ENCODE measurements at places on chromosomes 2 and 18.

DNA sequence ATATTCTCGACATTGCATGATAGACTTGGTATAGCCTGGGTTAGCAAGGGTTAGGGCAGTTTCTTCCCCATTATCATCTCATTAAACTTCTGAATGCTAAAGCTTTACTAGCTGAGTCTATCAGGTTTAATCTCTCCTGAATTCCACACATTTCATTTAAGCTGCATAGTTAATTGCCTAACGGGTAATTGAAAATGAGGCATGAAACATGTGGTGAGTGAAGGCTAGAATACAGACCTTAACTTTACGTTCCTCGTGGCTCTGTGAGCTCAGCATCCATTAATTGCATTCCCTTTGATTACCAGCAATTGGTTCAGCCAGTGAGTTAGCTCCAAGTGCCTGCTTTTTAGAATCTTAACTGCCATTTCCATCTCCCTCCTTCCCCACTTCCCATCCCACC is 126.5 kb upstream of the MEX3C start:
- no peak for DNase-seq

DNA sequence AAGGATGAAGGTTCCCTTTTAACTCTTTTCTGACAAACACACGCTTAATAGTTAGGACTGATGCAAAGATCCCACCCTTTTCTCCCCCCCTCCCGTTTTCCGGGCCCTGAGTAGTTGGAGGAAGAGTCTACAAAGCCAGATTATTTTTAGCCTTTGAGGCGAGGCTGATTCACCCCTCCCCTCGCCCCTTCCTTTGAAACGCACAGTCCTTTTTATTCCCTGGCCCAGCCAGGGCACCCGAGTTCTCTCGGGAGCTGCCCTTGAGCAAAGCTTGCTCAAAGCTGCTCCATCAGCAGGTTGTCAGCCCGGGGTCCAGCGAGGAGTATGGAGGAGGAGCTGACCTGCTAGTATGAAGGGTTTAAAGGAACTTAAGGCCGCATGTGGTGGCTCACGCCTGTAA is 47.1 kb upstream of the SPRED2 start:
- no peak for DNase-seq

DNA sequence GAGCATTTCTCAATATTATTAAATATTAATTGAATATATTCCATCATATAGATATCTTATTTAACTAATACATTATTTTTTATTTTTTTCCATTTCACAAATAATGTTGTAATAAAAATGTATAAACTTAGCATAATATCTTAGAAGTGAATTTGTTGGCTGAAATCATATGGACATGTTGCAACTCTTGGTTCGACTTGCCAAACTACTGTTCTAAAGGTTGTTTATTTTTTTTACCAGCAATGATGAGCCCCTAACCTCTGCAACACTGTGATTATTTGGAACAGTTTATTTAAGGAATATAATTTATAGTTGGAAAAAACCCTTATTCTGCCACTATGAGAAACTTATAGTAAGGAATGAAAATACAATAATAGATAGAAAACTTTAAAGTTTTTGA is 8.8 kb upstream of the NAB1 start:
- DNase-seq, result no peak

DNA sequence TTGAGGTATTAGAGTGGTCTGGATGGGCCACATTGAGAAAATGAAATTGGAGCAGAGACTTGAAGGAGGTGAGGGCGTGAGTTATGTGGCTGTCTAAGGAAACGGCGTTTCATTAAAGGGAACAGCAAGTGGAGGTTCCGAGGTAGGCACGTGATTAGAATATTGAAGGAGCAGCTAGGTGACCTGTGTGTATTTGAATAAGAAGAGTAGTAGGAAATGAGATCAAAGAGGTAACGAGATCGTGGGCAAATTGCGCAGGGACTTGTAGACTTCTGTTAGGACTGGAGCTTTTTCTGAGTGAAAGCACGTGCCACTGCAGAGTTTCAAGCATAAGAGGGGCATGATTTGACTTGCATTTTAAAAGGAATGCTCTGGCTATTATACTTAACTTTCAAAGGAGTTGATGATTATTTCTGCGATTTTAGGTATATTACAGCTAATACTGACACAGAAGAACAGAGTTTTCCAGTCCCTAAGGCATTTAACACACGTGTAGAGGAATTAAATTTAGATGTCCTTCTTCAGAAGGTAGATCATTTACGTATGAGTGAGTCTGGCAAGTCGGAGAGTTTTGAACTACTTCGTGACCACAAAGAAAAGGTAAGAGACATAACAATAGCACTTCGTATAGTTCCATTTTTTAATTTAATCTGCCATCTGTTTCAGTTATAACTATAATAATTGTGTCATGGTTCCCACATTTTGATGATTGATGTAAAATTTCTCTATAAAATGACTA is 48.7 kb downstream of the RMDN2 start:
- no peak for DNase-seq

DNA sequence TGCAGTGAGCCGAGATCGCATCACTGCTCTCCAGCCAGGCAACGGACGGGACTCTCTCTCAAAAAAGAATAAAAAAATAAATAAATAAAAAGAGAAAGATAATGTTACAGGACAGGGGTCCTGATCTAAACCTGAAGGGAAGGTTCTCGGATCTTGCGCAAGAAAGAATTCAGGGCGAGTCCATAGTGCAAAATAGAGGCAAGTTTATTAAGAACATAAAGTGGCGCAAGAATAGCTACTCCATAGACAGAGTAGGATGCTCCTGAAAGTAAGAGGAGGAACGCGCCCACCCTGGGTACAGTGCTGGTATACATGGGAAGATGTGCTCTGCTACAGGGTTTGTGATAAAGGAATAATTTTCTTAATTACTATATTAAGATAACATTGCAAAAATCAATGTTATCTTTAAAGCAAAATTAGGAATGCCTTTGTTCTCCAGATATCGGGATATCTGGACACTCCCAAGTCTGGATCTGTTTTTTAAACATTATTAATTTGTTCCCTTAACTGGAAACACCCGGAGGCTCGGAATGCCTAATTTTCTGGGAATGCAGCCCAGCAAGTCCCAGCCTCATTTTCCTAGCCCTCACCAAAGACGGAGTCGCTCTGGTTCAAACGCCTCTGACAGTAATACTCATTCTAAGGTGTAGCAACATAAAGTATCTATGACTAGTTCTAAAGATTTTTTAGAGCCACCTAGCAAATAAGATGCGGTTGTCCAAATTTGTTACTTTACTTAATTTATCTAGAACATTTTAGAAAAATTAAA is 38.8 kb downstream of the ACSL3 start:
- DNase-seq, result no peak

DNA sequence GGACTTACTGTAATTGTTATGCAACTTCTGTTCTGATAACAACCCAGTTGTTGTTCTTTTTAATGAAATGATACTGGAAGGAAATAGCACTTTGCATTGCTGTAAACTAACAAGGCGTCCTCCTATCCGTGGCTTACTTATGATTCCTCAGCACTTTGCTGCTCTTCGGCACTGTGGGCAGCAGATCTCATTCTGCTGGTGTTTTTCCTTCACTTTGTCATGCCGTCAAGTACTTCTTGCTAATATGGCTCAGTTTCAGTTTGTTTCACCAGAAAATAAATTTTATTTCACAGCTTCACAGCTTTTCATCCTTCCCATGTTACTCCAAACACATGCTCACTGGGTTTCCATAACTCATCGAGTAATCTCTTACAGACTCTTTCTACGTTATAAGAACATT is 289.3 kb downstream of the MEIS1 start:
- DNase-seq, result no peak

GRCh38 chr2:28647682-28648081 is 103.9 kb upstream of the PPP1CB start:
- no peak for DNase-seq

- no peak for DNase-seq
These were observed 26.8 kb downstream of the ADRA2B start for GRCh38 chr2:96089356-96090195.

- DNase-seq, result no peak
These were observed 107.2 kb downstream of the SCG2 start for GRCh38 chr2:223494942-223495341.

- peak; percentile 44 for DNase-seq
These were observed 172.5 kb downstream of the AGAP1 start for GRCh38 chr2:235666213-235666781.

GRCh38 chr2:105081006-105081601 is 43.2 kb downstream of the MRPS9 start:
- DNase-seq, result no peak

DNA sequence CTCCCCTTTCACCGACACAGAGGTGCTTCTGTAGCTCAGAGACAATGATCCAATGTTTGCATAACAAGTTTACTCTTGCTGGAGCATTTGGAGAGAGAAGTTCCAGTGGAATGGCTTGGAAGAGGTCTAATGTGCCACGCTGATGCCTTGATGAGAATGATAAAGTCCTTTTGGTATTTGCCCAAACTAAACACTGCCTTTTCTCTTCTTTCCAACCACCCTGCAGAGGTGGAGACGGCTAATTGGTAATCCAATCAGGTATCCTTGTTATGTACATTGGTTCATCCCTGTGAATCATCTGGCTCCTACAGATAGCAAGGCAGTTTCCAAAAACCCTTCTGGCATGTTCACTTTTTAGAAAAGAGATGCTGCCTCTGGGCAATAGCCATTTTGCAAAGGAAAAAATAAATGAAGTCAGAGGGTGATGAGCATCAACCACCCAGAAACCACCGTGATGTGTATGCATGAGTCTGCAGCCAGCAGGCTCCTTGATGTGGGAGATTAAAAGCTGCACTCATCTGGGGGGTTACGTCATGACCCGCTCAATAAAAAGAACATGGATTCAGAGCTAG is 40.6 kb downstream of the KIAA2012 start:
- no peak for DNase-seq

DNA sequence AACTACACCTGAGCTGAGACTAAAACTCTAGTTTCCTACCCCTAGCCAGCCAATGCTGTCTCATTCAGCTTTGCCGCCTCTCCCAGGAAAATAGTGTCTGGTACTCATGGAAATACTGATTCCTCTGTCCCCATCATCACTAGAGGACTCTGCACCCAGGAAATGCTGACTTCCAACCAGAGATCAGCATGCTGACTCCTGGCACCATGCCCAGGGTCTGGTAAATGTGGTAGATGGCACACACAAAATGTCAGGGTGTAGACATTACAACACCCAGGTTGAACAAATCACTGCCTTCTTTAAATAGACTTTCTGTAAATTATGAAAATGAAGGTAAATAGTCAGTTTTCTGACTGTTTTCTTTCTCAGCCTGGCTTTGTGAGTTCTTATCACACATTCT is 307.3 kb upstream of the CHAC2 start:
- no peak for DNase-seq

DNA sequence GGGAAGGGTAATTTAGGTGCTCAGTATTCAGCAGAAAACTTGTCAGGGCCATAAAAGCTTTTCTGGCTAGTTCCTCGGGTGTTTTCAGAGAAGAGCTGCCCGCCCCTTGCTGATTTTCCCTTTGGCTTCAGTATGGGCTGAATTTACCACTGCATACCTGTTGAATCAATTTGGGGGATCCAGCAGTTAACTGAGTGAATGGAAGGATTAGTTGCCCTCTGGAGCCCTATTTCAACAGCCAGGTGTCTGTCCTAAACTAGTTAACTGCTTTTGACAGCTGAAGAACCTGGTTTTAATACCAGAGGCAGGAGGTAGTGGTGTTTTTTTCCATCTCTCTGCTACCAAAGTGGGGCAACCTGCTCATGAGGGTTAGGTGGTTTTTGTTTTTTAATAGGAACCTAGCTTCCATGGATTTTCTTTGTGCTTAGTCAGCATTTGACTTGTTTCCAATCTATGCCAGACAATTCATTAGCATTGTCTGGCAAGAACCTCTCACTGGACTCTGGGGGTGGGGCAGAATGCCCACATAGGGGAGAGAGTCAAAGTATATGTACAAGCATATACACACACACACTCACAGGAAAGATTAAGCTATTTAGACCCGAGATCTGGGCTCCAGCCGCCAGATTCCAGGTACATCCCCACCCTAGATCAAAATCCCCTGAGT is 166.5 kb upstream of the SIX3 start:
- no peak for DNase-seq

DNA sequence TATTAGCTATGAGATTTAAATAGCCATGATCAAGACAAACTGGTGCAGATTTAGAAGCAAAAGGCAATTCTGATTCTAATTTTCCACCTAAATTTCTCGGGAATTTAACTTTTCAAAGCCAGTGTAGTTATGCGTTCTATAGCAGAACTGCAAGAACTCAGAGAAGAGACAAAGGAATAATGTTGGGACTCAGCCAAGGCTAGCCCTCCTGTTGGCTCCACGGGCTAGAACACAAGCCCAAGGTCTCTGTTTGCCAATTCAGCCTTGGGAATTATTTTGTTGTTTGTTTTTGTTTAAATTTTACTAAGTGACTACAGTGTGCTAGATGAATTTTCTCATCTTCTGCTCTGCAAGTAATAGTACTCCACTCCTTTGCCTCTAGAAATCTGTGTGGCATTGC is 121.2 kb downstream of the CACNB4 start:
- no peak for DNase-seq

DNA sequence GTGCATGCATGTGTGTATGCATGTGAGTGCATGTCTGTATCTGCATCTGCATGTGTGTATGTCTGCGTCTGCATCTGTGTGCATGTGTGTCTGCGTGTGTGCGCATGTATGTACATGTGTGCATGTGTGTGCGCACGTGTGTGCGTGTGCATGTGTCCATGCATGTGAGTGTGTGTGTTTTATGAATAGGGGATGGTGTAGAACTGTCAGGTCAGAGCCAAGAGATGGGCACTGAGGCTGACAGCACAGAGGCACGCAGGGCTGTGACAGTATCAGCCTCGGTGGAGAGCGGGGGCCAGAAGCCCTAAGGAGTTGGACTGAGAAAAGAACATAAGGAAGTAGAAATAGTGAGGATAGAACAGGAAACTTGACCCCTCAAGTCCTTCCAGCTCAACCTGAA is 494.0 kb upstream of the MYT1L start:
- DNase-seq, result no peak

DNA sequence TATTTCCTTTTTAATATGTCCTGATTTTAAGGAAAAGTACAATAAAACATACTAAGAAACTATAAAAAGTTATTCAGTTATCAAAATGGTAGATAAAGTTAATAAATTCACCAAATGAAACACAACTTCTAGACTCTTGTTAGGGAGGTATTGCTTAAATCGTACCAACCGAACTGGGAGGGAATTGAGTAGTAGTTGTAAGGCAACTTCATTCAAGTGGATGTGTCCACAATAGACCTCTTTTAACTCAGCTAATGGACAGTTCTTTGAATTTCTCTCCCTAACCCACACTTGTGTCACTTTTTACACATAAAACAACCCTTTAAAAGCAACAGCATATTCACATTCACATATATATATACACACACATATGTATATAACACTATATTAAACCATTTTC is 49.1 kb upstream of the CALCRL start:
- DNase-seq, result no peak

DNA sequence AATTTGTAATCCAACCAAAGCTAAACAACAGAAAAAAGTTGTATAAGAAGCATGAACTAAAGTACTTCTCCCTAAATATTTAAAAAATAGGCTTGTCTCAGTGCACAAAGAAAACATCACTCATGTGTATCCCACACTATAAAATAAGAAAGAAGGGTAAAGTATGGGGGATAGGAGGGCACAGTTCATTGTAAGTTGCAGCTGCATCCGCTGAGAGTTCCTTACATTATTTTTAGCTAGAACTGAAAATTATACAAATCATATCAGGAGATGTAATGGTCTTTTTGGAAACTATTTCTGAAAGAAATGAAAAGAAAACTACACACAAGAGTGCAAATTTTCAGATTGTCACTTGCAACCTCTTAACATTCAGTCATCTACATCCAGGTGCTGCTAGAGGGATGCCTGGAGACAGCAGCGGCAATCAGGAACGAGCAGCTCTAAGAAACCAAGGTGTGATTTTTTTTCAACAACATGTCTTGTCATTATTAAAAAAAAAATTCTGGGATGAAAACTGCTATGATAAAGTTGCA is 273.6 kb downstream of the ASXL3 start:
- DNase-seq, result no peak
